ENCODE measurements at places on chromosomes 6 and 20.

GRCh38 chr20:32354592-32355416 lies 3.3 kb upstream of the ASXL1 start:
- no peak for DNase-seq

GRCh38 chr6:35787266-35788218 lies 6.7 kb downstream of the CLPSL1 start:
- DNase-seq = no peak

DNA sequence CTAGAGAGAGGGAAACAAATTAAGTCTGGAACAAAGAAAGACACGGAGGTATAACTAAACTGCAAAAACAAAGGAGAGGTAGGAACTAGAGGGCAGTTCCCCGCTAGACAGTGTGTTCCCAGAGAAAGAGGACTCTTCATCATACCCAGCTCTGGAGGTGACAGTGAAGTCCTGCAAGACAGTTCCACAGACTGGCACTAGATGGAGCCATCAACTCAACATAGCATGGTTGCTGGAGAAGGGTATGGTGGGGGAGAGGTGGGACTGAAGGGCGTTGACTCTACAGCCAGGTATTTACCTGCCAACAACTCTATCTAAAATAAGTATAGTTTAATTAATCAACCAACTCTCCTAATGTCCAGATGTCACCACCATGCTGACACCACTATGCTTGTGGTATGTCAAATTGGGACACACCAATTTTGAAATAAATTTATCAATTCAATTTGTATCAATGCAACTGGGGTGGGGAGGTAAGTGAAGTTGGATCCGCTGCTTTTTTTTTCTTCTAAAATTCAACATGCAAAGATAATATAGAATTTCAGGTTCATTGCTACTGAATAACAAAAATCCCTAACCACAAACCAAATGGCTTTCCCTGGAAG lies 9.7 kb downstream of the BACH2 start:
- no peak for DNase-seq

DNA sequence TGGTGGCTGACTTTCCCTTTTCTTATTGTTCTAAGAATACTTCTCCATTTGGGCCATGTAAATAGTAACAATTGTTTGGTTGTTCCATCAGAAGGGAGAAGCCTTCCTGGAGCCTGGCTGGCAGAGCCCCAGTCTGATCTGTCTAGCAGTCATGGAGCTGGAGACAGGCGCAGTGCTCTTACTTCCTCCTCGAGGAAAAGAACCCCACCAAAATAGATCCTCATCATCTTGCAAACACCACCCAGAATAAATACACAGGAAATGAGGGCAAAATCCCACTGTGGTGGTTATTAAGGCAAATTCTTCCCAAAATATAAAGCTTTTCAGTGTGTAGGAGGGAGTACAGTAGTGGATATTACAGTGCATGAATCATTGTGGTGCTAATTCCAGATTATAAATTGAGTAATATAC lies 195.1 kb upstream of the SGK1 start:
- no peak for DNase-seq

GRCh38 chr20:61989741-61990140 lies 75.9 kb downstream of the TAF4 start:
- no peak for DNase-seq

- DNase-seq = no peak
These were observed 19.6 kb upstream of the SERPINB1 start for GRCh38 chr6:2861060-2861821.

DNA sequence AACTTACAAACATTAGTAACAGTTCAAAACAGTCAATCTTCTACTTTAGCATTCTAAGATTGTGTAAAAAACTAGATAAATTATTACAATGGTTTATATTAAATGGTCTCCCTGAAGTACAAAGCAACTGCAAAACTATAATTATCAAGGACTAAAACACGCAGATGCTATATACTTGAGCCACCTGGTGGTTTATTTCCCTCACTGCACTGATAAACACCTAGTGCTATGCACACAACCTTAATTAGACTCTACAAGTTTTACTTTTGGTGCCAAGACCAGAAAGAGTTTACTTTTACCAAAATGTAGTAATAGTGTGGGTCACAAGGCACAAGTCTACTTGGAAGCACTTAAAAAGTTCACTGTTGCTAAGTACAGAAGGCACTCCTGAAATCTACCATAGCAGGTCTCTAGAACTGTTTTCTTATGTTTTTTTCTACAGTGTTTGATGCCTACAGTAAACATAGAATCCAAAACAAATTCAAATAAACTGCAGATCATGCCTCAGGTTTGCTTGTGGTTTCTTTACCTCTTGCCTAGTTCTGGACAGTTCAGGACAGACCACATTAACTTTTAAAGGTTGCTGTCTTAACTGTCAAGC lies 49.2 kb downstream of the GMDS start:
- DNase-seq = no peak

DNA sequence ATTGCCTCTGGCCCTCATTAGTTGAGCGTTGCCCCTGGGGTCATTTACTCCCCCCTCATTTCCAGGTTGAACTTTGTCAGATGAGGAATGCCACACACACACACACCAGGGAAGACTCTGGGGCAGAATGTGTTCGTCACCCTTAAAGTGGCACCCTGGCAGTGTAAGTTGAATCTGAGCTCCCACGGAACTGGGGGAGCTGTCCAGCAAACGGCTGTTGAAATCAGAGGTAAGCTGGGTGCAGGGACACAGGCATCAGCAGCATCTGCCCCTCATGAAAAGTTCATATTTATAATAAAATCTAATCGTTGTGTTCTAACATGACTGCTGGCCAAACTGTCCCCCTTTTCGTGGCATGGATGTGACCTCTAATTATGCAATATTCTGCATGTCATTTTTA lies 4.3 kb upstream of the MC3R start:
- DNase-seq = no peak

DNA sequence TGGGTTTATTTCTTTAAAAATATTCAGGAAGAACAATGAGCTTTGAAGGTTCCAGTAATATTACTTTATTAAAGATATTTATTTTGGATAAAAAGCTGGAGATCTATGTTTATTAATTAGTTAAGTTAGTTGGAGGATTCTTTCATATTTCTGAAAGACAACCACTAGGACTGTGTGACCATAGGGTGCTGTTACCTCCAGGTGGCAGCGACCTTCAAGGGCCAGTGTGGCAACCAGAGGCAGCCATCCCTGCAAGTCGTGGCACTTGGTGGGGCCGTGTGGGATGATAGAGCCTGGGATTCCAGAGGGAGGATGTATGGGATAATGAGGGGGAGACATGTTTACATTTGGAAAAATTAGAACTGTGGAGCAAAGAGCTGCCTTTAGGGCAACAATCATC lies 95.5 kb upstream of the SCP2D1 start:
- DNase-seq = no peak

DNA sequence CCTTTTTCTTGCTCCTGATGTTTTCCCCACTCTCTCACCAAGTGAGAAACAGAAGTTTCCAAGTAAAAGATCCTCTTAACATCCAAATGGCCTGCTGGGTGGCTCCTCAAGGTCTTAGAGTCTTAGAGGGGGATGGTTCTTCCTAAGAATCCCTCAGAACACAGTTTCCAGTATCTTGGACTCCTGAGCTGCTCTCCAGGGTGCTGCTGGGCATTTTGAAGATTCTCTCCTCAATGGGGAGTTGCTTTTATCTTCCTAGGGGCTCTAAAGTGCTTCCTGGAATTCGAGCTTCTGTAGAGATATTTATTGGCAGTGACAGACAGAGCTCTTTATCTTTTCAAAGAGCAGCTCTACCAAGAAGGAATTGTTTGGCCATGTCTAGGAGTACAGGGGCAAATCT lies 70.8 kb upstream of the SLC35B3 start:
- no peak for DNase-seq

DNA sequence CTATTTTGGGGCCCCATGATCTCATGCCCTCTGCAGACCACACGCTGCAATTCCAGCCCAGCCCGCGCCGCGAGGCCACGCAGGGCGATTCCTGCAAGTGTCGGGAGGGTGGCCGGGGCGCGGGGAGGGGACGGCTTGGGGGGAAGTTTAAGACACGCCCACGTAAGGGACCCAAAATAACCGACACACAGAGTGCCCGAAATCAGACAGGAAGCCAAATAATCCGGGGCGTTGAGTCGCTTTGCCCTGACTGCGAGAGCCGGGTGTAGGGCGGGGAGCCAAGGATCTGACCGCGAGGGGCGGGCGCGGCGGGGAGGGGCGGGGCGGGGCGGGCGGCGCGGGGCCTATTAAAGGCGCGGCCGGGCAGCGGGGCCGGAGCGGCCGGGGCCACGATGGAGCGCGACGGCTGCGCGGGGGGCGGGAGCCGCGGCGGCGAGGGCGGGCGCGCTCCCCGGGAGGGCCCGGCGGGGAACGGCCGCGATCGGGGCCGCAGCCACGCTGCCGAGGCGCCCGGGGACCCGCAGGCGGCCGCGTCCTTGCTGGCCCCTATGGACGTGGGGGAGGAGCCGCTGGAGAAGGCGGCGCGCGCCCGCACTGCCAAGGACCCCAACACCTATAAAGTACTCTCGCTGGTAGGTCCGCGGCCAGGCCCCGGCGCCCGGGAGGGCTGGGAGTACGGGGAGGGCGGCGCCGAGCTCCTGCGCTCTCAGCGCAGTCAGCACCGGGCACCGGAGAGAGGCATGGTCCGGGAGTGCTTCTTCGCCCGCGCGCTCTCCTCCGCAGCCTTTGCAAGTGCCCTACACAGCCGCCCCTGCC lies at the start of gene ENPP1:
TSS of gene ENPP1 (plus strand) at position 377 of the 816 bp plus-strand sequence. CDS start at position 393, 16 bp downstream.
- peak; percentile 22 for DNase-seq

DNA sequence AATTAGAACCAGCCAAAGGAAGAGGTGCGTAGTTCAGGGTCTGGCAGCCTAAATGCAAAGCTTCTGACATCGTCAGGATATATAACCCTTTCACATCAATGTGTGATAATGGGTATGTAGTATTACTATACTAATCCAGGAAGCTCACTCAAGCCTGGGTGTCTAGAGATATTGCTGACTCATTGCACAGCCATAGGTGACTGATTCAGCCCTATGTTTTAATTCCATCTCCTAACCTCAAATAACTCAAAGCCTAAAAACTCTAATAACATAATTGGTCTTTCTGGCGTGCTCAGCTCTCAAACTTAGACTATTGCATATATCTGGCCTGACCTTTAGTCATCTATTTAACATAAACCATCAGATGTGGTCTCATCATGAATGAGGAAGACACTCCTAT lies 658.4 kb downstream of the TBC1D32 start:
- DNase-seq = no peak

DNA sequence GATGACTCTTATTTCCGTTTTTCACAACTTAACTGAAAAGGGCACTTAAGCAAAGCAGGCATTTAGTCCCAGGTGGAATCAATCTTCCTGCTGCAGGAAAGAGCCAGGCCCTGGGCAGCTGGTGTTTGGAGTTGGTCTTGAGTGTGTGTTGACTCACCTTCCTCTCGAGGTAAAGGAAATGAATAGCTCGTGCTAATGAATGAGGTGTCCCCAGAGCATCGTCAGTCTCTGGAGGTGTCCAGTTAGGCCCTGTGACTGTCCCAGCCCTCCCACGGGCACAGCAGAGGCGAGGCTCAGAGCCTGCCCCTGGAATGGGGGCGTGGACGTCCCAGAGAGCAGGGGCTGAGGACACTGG lies 277.7 kb downstream of the NRN1 start:
- DNase-seq = no peak

- DNase-seq = no peak
These were observed 1.0 kb upstream of the VSTM2L start for GRCh38 chr20:37901654-37902503.

DNA sequence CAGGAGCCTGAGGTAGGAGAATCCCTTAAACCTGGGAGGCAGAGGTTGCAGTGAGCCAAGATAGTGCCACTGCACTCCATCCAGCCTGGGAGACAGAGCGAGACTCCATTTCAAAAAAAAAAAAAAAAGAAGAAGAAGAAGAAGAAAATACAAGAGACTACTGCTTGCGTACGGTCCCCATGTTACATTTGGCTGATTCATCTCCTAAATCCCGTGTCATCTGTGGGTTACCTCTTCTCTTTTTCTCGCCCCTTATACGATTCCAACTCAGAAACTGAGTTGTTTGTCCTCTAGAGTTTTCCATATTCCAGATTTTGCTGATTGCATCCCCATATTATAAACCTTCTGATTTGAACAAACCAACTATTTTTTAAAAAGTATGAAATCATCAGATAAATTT lies 62.4 kb upstream of the NELFCD start:
- DNase-seq = no peak

- no peak for DNase-seq
These were observed 1.6 kb downstream of the PSMA7 start for GRCh38 chr20:62141397-62142251.

DNA sequence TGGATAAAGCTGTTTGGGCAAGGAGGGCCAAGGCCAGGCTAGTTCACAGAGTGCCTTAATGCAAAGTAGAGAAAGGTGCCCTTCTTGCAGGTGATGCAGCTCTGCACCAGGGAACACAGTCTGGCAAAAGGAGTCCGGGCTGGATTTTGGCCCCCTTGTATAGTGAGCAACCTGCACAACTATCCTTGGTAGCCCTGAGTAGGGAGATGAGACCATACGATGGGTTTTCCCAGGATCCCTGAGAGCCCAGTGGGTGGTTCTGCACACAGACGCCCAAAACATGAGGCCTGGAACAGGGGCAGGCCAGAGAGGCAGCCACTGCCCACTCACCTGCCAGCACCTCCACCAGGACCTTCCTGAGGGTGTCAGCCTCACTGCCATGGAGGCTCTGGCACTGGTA lies 2.0 kb downstream of the TREM2 start:
- DNase-seq = no peak

GRCh38 chr6:91664327-91664959 lies 1077.6 kb upstream of the MAP3K7 start:
- no peak for DNase-seq

GRCh38 chr6:144315981-144316861 lies 31.1 kb downstream of the UTRN start:
- no peak for DNase-seq

DNA sequence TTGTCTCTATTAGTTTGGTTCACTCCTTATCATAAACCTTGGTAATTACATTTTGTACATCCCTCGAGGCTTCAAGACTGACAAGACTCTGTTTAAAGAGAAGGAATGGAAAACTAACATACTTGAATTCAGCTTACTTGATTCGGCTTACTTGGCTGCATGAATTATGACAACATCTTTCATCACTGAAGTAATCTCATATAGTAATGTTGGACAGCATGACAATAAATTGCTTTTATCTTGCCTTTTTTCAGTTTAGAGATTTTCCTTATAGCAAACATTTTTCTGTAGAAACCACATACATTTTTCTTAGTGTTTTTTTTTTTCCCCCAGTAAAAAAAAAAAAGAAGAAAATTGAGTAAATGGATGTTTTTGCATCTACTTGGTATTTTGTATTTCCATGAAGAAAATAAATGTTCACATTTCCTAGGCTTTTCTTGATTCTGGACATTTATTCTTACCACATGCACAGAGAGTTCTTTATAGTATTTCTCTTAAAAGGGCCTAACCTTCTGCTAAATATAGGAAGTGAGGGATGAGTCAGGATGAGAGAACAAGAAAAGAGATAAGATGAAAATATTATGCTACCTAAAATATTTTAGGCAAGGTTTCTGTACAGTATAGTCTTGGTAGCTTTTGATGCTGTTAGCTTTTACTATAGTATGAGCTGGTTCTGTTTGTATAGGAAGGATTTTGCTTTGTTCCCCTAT lies 101.0 kb upstream of the HDGFL1 start:
- DNase-seq = no peak

GRCh38 chr20:25254571-25254970 lies 6.7 kb downstream of the PYGB start:
- no peak for DNase-seq

Data from stimulated activated CD8-positive, alpha-beta memory T cell treated with anti-CD3 and anti-CD28 coated beads, Interleukin-12 subunit alpha, Interleukin-12 subunit beta, amount 100 ng/mL, for 4 hours (primary cell).